ENCODE measurements at places on chromosomes 5 and 9.
A peak's percentile ranks its signal among the peaks of the same experiment; 100 is the strongest.

- no peak for DNase-seq
Observed at GRCh38 chr5:25850581-25850980, 1187.8 kb downstream of the CDH9 start.

GRCh38 chr5:125199968-125200865 is 453.8 kb upstream of the ZNF608 start:
- DNase-seq = no peak

- no peak for DNase-seq
Observed at GRCh38 chr9:463455-464171, 248.9 kb downstream of the DOCK8 start.

GRCh38 chr5:53508125-53508524 is 27.7 kb downstream of the FST start:
- DNase-seq = no peak

GRCh38 chr5:139381837-139382761 is 998 bp downstream of the SLC23A1 start:
- no peak for DNase-seq

DNA sequence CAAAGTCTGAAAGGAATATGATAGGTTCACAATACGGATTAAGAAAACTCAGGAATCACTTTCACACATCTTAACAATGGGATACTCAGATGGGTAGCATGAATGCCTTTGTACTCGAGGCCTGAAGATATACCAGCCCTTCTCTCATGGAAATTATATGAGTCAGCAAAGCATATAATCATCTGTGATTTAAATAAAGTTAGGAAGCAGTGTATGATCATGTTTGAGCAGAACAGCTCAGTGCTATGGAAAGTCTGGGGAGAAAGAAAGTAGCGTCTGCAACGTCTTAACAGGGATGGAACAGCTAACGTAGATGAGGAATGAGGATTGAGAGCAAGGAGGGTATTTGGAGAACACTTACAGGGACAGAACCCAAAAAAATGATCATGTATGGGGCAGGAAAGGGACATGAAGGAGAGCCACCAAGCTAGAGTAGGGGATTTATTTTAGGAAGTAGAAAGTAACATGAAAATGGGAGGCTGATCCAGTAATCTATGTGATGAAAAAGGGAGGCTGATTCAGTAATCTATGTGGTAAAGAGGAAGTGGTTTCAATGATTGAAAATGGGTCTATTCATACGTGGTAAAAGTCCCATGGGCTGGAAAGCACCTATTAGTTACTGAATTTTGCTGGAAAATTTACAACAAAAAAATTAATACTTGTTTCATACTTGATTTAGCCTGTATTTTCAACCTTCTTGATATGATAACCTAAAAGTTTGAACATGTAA is 85.9 kb downstream of the GNA14 start:
- DNase-seq = no peak

- DNase-seq = peak; percentile 54
Observed at GRCh38 chr5:119420169-119420568, 32.1 kb upstream of the HSD17B4 start.

- no peak for DNase-seq
Observed at GRCh38 chr9:127316586-127317323, 52.2 kb downstream of the GARNL3 start.

Data from ureter (tissue), 1 donor.